ENCODE measurements at places on chromosomes 3 and 15.

GRCh38 chr3:52078781-52079560 lies 22.6 kb upstream of the DUSP7 start:
- DNase-seq, result no peak

GRCh38 chr15:80093854-80094418 lies 34.5 kb downstream of the ZFAND6 start:
- DNase-seq, result no peak

DNA sequence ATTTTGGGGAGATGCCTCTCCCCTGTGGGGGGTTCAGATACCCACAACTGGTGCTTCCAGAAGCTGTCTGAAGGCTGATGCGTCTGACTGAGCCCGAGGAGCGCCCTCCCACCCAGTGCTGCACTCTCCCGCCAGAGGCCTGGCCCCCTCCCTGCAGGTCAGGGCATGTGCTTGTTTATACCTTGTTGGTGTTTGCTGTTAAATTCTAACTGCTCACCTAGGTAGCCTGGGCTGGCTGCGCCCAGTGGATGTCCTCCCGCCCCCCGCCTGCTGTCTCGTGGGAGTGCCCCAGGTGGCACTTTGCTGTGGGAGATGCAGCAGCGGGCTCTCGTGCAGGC lies 12.9 kb downstream of the KLF13 start:
- DNase-seq, result no peak

DNA sequence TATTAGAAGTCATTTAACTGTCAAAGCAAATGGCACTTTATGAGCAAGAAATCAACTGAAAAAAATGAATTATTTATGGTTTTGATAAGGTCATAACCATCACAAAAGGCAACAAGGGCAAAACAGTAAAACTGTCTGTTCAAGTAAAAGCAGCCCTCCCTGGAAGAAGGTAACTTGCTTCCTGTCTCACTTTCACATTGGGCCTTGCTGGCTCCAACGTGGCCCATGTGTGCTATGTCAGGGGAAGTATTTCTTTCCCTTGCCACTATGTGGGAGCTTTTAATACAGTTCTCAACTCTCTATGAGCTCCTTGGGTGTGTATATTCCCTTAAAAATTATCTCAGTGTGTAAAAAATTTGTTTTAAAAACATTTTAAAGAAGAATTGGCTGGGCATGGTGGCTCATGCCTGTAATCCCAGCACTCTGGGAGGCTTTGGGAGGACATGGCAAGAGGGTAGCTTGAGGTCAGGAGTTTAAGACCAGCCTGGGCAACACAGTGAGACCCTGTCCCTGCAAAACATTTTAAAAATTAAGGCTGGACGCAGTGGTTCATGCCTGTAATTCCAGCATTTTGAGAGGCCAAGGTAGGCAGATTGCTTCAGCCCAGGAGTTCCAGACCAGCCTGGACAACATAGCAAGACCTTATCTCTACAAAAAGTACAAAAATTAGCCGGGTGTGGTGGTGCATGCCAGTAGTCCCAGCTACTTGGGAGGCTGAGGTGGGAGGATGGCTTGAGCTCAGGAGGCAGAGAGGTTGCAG lies 45.2 kb upstream of the TJP1 start:
- DNase-seq, result no peak

GRCh38 chr3:52080830-52081719 lies 24.7 kb upstream of the DUSP7 start:
- no peak for DNase-seq

GRCh38 chr15:74349241-74349778 lies 18.1 kb downstream of the CYP11A1 start:
- DNase-seq, result no peak

- no peak for DNase-seq
Measured at GRCh38 chr3:34106879-34107278, 308.4 kb downstream of the PDCD6IP start.

- no peak for DNase-seq
Measured at GRCh38 chr3:2476996-2477395, 378.3 kb downstream of the CNTN4 start.

DNA sequence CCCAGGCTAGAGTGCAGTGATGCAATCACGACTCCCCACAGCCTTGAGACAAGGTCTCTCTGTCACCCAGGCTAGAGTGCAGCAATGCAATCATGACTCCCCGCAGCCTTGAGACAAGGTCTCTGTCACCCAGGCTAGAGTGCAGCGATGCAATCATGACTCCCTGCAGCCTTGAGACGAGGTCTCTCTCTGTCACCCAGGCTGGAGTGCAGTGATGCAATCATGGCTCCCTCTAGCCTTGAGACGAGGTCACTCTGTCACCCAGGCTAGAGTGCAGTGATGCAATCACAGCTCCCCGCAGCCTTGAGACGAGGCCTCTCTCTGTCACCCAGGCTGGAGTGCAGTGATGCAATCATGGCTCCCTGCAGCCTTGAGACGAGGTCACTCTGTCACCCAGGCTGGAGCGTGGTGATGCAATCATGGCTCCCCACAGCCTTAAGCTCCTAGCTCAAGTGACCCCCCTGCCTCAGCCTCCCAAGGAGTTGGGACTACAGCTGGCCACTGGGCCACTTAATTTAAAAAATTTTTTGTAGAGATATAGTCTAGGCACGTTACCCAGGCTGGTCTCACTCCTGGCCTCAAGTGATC lies 26.1 kb downstream of the TFRC start:
- no peak for DNase-seq

DNA sequence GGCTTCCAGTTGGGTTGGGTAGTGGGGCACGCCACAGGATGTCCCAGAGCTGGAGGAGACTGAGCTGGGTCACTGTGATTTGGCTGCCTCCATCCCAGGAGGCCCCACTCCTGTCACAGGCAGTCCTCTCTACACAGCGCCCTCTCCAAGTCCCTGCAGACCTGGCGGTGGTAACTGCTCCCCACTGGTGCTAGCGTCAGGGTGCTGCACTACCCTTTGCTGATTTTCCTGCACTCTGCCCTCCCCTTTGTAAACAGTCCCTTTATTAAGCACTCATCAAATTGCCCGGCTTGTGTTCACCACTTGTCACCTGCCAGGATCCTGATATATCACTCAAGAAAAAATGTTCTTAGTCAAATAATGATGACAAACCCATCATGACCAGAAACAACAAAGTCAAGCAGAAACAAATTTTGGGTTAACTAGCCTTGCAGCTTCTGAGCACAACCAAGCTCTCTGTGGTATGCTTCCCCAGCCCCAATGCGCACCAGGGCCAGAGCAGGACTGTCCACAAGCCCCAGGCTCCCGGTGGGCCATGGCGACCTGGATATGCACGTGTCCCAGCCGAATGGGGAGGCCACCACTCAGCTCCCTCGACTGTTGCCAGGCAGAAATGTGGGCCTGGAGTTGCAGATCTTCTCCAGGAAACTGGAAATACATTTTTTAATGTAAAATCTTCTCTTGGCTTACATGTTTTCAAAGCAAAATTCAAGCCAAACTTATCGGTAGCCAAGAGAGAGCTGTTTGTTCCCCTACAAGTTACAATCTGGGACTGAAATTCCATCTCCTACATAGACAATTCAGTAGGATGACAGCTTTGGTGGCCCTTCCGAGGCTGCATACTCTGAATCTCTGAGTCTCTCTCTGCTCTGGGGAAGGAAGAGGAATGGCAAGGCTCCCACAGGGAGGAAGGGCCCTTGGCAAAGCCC lies 24.5 kb downstream of the MEGF11 start:
- no peak for DNase-seq

DNA sequence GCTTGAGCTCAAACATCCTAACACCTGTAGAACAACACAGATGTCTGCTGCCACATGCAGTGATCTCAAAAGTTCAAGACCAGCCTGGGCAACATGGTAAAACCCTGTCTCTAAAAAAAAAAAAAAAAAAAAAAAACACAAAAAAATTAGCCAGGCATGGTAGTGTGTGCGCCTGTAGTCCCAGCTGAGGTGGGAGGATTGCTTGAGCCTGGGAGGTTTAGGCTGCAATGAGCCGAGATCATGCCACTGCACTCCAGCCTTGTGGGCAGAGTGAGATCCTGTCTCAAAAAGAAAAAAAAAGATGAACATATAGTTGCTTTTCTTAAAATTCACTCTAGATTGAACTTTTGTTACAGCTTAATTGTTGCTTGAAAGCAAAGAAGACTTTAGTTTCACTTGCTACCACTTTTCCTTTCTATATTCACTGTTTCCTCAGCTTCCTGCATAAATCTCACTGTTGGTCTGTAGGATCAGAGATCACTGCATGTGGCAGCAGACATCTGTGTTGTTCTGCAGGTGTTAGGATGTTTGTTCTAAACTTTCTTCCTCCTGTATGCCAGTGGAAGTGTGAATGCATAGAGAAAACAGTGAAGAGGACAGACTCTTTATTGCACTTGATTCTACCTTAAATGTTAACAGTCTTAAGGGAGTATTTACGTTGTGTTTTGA lies 12.6 kb downstream of the RAB11A start:
- DNase-seq, result no peak

- no peak for DNase-seq
Measured at GRCh38 chr3:137099364-137100219, 141.8 kb downstream of the IL20RB start.
